ENCODE measurements at places on chromosomes 5 and 9.

DNA sequence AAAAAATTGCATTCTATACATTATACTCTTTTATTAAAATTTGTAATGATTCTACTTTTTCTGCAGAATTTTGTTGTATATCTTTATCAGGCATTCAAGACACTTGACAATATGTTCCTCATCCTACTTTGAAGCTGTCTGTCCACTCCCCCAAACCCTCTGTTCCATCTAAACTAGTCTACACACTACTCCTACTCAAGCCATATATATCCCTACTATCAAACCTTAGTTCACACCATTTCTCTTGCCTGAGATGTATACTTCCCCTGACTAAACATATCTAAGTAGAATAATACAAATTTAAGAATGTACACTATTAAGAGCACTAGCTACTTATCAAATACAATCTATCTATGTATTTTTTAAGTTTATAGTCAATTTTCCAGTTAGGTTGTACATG, 107.1 kb upstream of the FTMT start:
- no peak for DNase-seq

- DNase-seq, result no peak
Measured at GRCh38 chr9:125524583-125525355, 182.2 kb downstream of the MAPKAP1 start.

GRCh38 chr5:96076451-96076850, 114.8 kb upstream of the ELL2 start:
- DNase-seq, result no peak

DNA sequence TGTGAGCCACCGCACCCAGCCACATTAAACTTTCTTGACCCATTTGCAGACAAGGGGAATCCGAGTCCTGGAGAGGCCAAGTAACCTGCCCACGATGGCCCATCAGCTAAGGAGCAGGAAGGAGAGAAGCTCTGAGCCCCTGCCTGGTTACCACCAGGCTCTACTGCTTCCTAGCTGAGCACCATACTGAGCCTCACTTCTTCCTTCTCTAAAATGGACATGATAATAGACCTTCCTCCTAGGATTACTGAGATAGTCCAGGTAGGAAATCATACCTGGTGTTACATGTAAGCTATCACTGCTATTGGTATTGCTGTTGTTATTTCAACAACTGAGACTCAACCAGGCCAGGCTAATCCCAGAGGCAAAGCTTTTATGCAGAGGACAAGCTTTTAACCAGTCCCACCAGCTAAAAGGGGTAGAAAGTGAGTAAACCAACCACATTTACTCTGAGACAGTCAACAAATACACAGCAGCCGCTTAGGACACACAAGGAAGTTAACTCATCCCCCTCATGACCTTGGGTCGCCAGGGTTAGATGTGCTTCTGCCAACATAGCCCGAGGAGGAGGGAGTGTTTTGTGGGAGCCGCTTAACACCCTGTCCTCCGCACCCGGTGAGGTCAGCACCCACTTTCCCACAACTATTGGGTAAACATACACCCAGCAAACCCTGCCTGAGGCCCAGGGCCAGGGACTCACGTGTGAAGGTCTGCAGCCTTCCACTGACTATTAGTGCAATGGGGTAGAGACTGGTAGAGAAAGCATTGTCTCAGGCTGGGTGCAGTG, 20.6 kb upstream of the PTGES start:
- no peak for DNase-seq

DNA sequence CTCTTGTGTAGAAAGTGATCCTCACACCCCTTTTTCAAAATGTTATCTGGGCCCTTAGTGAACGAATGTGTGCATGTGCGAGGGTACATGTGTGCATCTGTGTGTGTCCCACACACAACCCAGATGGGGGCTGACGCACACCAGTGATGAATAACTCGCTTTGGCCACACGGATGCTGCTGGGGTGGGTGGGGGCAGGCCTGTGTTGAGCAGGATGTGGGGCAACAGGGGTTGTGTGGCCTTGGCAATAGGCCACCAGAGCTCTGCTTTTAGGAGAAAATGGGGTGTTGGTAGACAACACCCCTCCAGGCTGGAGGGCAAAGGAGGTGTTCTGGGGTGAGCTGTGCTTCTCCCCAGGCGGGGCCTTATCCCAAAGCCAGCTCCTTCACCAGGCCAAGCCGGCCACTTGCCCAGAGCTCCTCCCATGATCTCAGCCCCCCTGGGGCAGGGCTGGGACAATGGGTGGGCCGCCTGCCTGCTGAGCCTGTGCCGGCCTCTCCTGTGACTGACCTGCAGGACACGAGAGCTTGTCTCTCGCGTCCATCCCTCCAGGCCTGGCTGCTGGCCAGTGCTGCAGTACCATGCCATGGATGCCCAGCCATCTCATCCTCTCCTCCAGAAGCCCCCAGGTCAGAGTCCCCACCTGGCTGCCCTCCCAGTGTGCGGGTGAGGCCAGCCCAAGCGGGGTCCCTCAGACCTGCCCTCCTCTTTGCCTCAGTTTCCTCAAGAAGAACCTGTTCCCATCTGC, 1.7 kb downstream of the DBN1 start:
- DNase-seq, result peak; percentile 70
